Activated naive CD8-positive, alpha-beta T cell treated with anti-CD3 and anti-CD28 coated beads, Interleukin-2, amount 50 U/mL, for 16 hours (primary cell): ENCODE measurements at places on chromosomes 2 and 18.

GRCh38 chr2:241271706-241272302 is 43.7 kb downstream of the HDLBP start:
- DNase-seq: no peak

DNA sequence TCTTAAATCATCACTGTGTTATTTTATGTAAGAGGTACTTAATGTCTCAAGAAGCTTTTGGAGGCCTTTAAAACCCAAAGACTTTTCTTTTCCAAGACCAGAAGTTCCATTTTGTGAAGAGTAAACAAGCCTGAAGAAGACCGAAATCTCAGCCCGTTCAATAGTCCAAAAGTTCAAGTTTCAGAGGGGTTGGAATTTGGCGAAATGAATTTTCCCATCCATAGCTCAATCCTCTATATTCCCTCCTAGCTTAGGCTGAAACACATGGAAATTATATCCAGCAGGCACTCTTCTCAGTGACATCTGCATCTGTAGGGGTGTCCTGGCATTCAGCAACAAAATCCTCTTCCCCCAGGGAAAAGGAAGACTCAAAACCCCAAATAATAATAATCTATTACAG is 344.6 kb downstream of the ARHGAP15 start:
- no peak for DNase-seq

DNA sequence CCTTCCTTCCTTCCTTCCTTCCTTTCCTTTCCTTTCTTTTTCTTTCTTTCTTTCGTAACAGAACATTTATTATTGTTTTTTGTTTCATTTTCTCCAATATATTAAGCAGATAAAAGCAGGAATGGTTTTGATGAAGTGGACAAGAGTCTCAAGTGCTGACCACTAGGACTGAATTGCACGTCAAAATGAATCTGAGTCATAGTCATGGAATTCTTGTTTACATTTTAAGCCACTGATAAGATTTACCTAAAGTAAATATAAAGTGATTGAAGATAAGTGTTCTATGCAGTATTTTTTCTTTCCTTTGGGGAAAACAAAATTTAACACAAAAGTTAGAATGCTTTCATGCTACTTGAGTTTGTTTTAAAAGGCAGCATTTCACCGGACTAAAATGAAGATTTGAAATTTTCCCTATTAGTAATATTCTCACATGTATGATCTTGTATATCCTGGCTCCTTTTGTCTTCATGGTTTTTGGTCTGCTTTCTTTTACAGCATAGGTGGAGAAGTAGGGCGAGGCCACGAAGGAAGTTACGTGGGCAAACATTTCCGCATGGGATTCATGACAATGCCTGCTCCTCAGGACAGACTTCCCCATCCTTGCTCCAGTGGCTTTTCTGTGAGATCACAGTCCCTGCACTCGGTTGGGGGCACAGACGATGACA is 113.5 kb downstream of the NYAP2 start:
- DNase-seq: no peak

- DNase-seq: no peak
Measured at GRCh38 chr18:59621027-59621426, 76.2 kb downstream of the CCBE1 start.

DNA sequence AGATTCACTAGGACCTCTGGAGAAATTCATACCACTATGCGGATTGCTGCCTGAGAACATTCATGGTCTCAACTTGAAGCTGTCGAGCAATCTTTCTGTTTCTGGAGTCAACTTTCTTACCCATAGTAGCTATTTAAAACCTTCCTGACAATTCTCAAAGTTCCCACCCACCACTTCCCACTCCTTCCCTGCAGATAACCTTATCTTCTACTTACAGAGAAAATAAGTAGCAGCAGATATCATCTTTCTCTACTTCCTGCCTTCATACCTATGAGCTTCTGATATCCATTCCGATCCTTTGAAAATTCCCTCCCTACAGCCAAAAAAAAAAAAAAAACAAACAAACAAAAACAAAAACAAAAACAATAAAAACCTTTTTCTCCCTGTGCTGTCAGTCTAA is 81.2 kb upstream of the CYRIA start:
- DNase-seq: no peak

- DNase-seq: no peak
Measured at GRCh38 chr2:200578778-200579177, 7.0 kb upstream of the AOX1 start.

GRCh38 chr18:32025744-32026143 is 7.1 kb downstream of the RNF125 start:
- no peak for DNase-seq

GRCh38 chr2:224938651-224939182 is 103.6 kb downstream of the DOCK10 start:
- DNase-seq: no peak

GRCh38 chr2:21194858-21195271 is 71.1 kb downstream of the TDRD15 start:
- DNase-seq: no peak

DNA sequence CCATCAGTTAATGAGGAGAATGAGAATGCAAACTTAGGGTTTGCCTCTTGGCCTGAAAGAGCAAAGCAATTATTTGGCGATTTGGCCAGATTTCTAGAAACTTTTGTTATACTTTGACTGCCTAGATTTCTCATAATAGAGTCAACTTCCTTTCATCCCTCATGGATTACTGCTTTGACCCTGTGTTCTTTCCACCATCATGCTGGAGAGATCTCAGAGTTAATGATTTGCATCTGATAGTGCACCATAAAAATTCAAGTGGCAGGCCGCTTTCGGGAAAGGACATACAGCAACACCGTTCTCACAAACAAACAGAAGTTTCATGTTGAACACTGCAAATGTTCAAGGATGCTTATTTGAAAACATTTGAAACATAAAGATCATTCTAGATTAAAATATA is 143.7 kb upstream of the ZFP36L2 start:
- no peak for DNase-seq

DNA sequence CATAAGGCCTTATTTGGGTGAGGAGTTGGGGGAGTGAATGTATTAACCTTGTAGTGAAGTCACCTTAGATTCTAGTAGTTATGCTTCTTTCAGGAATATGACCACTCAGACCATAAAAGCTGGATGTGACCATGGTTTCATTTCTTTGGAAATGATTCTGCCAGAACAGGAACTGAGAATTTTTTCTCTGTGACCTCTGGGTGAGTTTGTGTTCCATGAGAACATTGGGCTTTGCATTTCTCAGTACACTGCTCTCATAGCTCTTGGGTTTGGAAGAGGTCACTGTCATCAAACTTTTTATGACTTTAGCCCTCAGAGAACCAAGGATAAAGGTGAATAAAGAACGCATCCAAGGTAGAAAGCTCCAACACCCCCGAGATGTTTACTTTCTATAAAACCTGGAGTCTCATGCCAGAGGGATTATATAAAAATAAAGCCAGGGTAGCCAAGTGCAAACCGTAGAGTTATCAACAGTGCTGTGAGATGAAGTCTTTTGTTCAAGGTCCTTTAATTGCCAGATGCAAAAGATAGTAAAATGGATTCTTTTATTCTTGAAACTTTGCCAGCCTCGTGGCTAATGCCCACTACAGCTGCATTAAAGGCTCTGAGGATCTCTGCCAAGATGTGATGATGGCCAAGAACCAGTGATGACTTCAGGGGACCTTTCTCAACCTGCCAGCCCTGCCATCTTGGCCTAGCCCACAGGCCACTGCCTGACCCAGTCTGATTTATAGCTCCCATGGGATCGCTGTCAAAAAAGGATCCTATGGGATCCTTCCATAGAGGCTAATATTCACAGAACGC is 27.8 kb upstream of the MAT2A start:
- no peak for DNase-seq

DNA sequence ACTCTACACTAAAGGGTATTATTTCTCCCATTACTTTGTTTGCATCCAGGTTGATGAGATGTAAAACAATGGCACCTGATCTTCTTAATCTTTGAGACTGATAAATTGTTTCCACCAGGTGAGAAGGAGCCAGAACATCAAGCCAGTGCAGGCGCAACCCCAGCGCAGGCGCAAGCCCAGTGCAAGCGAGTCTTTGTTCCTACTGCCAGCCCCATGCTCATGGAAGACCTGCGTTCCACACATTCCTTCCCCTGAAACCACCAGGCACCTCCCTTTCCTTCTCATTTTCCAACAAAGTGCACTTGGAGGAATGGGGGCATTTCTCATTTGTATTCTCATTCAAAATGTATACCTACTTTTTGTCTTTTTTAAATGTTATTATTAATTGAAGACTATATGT is 188.7 kb upstream of the SMAD2 start:
- DNase-seq: no peak

DNA sequence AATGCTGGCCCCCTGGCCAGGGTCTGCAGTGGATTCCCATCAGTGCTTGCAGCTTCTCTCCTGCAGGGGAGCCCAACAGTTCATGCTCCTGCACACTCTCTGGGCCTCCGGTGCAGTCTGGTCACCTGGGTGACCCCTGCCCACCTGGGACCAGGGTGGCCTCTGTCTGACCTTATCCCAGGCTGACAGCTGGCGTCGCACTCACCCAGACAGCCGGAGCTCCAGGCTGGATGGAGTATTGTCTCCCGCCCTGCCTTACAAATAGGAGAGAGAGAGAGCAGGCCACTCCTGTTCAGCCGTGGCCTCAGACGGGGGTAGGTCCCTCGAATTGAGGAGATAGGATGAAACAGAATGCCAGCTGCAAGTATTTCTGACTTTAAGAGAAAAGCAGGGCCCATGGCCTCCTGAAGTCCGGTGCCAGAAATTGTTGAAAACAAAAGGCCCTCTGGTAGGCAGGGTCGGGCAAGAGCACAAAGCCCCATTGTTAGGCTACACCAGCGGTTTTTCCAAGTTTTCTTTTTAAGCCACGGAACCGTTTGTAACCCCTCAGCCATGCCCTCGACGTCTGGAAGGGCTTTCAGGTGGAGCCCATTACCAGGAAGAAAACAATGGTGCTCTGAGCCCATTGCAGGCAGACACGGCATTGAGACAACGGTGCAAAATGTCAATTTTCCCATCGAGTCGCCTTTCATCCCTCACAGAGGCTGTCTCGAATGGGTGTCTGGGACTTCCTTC is 258.4 kb downstream of the BCL11A start:
- no peak for DNase-seq

DNA sequence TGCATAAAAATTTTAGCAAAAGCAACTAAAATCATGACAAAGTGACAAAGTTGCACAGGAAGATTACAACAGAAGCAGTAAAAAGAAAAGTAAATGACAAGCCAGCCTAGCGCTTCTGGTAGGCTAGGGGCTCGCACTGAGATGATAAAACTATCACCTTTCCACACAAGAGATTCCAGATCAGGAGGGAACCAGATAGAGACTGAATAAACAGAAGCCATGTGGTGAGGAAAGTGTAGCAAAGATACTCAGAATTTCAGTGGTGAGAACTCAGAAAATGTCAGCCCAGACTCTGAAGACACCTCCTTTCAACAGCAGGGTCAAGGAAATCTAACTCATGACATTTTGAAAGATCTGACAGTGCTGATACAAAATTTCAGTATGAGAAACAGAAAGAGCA is 77.4 kb upstream of the DNAJC10 start:
- DNase-seq: no peak

GRCh38 chr2:225328192-225328591 is 71.3 kb upstream of the NYAP2 start:
- DNase-seq: no peak

DNA sequence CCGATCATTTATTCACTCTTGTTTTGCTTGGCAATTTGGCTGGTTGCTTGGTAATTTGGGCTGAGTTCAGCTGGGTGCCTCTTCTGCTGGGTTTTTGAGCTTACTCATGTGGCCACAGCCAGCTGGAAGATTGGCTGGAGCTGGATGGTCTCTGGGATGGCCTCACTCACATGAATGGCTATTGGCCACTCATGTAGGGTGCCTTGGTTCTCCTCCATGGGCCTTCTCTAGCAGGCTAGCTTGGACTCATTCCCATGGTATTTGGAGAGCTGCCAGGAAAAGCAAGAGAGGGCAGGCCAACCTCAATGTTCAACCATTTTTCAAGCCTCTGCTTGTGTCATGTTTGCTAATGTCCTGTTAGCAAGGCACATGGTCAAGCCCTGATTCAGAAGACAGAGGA is 16.9 kb downstream of the ZAP70 start:
- DNase-seq: no peak

DNA sequence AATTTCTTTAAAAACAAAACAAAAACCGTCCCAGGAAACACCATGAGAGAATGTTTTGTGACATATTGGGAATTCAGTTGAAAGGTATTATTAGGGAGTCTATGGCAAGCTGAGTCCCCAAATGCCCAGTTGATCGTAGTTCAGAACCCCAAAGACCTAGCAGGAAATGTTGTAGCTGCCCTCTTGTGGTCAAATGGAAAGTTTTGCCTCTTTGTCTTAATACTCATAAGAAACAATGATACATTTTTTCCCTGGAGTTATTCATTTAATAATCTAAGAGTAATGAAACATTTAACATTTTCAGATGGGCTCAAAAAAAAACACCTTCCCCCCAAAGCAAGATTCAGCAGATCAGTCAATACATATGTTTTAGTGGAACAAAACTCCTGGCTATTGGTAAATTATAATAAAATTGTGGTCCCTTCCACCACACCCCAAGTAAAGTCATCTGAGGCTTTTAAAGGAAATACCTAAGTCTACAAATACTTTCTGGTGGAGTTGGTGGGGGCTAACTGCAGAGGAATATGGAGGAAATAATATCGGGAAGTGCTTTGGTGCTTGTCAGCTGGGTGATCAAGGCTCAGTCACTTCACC is 37.8 kb upstream of the EFEMP1 start:
- no peak for DNase-seq

DNA sequence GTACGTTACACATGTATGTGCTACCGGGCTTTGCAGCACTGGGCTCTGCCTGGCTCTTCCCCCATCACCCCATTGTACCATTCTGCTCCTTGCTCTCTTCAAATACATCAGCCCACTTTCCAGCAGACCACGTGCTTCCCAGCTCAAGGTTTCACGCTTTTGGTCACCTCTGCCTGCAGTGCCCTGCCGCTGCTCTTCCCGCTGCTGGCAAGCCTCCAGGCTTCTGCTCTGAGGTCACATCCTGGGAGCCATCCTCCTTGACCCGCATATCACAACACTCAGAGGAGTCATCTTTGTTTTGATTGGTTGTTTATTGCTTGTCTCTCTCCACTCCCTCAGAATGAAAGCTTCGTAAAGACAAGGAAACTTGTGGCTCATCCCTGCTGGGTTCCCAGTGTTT is 34.1 kb downstream of the KIF5C start:
- DNase-seq: no peak

DNA sequence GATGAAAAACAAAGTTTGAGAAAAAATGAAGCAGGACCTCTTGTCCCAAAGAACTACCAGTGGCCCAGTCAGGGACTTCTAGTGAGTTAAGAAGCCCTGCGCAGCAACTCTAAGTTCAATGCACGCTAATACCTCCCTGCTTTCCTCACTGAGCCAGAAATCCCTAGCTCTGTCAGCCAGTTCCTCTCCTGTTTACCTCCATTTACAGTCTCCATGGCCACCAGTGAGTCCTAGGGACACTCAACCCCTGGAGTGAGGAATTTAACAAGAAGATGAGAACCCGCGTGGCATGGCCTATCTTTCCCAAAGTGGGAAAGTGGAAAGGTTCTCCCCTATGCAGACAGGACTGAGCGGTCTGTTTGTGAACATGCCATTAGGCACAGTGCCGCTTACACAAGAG is 31.0 kb downstream of the MRPL33 start:
- DNase-seq: no peak

DNA sequence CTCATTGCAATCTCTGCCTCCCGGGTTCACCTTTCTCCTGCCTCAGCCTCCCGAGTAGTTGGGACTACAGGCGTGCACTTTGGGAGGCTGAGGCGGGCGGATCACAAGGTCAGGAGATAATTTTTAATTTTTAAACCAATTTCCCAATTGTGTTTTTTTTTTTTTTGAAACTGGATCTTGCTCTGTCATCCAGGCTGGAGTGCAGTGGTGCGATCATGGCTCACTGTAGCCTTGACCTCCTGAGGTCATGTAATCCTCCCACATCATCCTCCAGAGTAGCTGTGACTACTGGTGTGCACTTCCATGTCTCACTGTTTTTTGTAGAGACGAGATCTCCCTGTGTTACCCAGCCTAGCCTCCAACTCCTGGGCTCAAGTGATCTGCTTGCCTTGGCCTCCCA is 49.3 kb downstream of the GLS start:
- no peak for DNase-seq
